ENCODE measurements at places on chromosomes 7 and 10.

GRCh38 chr7:122273117-122273516 is 31.4 kb downstream of the FEZF1 start:
- no peak for DNase-seq

DNA sequence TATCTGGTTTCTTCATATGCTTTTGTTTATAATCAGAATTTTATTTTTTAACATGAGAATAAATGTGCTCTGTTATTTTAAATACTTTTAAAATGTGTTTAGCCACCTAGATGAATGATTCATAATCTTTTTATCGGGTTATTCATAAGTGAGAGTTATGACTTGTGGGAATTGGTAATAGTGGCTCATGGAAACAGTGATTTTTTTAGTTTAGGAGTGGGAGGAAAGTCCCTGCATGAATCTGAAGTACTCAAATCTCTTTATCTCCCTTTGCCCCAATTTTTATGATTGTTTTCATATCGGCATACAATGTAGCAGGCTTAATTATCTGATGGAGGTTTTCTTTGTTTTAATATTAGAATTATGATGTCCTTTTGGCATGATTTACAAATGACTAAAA is 42.9 kb downstream of the TAX1BP1 start:
- DNase-seq: no peak

DNA sequence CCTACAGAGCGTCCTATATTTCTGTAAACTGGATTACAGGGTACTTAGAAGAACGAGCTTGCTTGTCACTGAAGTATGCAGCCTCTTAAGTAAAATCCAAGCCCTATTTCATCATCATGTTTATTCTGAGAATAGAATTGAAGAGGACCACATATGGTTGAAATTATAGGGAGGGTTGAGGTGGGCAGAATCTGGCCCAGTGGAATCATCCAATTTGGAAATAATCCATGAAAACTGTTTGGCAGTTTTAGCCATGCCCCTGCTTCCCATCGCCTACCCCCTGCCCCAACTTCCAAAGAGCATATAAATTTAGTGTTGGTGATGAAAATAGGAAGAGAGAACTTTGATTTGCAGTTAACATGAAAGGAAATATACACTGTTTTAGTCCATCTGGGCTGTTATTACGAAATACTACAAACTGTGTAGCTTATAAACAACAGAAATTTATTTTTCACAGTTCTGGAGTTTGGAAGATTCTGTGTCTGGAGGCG is 150.4 kb downstream of the PRKG1 start:
- DNase-seq: no peak

DNA sequence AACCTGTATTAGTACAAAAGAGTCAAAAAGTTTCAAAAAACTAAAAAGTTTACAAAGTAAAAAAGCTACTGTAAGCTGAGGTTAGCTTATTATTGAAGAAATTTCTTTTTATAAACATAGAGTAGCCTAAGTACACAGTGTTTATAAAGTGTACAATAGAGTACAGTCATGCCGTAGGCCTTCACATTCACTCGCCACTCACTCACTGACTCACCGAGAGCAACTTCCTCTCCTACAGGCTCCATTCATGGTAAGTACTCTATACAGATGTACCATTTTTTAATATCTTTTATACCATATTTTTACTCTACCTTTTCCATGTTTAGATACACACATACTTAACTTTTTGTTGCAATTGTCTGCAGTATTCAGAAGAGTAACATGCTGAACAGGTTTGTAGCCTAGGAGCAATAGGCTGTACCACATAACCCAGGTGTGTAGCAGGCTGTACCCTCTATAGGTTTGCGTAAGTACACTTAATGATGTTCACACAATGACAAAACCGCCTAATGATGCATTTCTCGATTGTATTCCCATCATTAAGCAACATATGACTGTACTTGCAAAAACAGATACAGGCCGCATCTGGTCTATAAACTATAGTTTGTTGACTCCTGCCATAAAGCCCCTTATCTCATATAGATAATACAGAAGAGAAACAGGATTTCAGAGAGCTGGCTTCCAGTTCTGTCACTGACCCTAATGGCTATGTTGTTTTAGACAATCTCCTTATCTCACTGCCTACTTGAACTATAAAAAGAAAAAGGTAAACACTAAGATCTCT is 438.8 kb downstream of the HTR7 start:
- DNase-seq: no peak

DNA sequence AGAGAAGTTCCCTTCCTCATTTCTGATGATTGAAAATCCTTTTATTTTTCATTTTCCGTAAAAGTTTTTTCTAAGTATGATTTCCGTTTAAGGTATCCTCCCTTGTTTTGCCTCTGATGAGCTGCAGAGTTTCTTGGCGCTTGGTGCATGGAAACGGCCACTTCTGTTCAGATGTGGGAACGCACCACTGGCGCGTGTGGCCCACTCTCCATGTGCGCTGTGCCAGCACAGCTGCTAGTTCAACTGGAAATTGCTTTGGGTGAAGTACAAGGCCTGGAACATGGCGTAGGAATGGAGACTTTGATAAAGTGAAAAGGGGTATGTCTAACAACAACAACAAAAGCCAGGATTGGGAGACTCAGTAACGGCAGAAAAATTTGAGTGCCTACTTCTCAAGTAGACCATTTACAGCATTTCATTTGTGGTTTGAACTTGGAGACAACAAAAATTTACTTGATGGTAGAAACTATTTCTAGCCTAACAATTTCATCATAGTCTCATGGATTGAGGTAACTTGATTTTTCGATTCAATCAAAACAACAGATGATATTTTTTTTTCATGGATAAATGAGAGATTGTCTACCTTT is 364.2 kb downstream of the SUGCT start:
- no peak for DNase-seq

- DNase-seq: no peak
Observed at GRCh38 chr10:15719049-15719898, 448 bp downstream of the ITGA8 start.

GRCh38 chr7:33039257-33039902 is 23.2 kb downstream of the NT5C3A start:
- no peak for DNase-seq

DNA sequence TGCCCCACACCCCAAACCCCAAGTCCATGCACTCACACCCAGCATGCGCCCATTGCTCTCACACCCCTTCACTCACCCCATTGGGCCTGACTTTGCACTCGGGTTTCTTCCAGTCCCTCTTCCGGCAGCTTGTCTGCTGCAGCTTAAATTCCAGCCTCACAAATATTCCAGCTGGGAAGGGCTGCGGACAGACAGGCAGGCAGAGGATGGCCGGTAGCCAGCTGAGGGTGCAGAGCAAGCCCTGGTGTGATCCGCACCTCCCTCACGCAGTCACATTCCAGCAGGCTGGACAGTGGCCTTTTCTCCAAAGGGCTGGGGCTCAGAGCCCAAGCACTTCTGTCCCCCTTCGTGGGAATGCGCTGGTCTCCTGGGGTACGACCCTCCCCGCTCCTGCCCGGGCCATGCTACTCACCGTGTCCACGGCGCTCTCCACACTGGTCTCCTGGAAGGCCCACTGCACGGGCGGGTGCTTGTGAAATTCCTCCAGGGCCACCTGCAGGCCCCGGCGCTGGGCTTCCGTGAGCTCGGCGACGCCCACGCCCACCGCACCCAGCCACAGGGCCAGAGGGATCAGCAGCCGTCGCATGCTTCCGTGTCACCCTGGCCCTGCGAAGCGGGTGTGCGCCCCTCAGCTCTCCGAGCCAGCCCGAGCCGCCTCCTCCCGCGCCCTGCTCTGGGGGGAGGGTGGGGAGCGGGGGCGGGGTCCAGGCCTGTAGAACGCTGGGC is 1.2 kb downstream of the RARRES2 start:
- no peak for DNase-seq

DNA sequence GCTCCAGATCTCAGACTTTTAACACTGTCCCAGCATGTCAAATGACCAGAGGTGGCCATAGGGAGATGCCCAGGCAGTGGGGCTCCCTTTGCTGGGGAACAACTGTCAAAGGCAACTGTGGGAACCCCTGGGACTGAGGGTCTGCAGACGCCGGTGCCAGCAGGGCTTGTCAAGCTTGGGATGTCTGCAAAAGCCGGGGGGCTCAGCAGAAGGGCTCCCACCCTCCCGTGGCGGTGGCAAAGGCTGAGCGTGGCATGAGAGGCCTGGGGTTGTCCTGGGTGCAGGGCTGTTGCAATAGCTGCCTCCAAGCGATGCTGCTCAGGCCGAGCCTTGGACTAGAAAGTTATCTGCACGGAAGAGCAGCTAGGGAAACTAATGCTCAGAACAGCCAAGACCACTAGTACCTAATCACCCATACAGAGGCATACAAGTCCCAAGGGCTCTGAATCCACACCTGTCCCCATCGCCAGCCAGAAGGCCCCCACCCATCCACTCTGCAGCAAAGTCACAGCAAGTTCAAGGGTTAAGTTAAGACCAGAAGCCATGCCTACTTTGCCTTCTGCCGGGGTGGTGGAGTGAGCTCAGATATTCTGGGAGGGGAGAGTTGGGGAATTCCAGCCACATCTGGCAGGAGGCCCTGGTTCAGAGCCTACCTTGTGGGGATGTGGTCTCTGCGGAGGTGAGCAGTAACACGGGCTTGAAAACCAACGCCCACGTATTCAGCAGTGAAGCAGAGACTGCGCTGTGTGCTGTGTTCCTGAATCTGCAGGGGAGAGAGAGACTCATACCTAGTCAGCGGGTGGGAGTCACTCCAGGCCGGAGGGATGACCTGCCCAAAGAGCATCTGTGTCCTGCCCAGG is 4.6 kb downstream of the SH2B2 start:
- peak; percentile 31 for DNase-seq

- DNase-seq: no peak
Observed at GRCh38 chr10:12235796-12236195, 39.8 kb downstream of the CDC123 start.

DNA sequence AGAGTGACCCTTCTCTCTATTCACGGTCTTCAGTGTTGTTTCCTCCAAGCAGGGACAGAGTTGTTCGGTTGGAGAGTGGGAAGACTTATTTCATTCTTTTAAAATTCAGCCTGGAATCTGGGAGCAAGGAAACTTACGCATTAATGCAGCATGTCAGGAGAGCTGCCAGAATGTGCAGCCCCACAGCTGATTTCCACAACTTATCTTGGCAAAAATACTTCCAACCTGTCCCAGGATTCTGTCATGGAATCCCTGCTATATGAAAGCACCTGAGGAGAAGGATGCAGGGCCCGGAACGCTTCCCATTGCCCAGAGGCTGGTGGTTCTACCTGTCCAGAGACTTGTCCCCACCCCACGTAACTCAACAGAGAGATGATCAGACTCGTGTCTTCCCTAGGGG is 86.9 kb upstream of the MKI67 start:
- DNase-seq: no peak

DNA sequence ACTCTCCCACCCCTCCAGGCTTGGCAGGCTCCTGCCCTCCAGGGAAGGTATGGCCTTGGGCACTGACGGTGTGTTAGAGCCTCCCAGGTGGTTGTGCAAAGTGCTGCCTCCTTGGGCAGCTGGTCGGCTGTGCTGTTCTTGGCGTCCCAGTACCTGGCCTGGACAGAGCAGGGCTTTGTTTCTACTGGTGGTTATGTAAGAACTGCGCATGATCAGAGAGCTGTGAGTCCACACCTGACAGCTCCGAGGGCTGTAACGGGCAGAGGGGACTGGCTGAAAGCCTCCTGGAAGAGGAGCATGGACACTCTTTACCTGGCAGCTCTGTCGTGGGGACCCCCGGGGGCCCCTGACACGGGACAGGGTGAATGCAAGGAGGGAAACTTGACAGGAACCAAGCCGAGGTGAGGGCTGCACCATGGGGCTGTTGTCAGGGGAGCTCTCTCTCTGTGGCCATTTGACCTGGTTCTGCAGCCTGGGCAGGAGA is 3.1 kb upstream of the SFRP5 start:
- DNase-seq: no peak

DNA sequence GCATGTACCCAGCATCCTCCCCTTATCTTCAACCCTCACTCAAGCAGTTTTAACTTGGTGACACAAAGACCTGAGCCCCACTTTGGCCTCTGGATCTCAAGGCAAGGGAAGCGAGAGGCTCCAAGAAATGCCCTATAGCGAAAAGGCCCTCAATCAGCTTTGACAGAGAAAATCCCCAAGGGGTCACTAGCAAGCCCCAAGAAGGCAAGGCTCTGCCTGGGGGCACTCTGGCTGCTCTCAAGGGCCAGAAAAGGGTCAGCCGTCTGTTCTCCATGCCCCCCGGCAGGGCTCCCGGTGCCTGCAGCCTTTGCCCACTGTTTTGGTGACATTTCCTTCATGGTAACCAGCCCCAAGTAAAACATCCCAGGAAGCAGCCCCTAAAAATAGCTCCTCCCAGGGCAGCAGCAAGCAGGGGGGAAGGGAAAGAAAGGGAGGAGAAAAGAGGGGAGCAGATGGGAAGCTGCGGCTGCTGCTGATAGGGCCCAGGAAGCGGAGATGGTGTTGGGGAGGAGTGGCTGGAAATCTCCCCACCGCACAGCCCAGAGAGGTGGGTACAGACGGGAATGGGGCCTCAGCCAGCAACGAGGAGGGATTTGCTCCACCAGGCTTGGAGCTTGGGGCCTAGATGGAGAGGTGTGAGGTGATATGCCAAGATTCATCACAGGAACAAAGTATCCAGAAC is 7.1 kb downstream of the CAMK2G start:
- no peak for DNase-seq

DNA sequence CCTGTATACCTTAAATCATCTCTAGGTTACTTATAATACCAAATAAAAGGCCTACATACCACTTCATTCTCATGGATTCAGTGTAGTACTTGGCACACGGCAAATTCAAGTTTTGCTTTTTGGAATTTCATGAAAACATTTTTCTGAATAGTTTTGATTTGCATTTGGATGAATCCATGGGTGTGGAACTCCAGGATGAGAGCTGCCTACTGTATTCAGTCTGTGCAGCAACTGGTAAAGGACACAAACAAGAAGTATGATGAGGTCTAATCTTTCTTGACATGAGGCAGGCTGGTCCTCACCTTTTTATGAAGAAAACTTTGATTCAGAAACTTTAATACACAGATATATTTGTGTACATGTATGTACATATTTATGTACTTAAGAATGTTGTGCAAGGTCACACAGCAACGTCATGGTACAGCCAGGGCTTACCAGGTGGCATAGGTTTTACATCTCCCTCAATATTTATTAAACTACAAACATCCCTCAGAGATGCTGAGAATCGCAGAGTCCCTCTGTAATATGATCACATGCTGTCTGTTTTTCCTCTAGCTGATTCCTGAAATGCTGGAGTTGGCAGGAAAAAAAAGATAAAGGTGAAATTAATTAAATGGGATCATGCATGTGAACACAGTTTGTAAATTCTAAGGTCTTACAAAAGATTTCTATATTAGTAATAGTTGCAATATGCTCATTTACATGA is 239.6 kb downstream of the PRKG1 start:
- no peak for DNase-seq

GRCh38 chr10:12510501-12510941 is 161.2 kb downstream of the CAMK1D start:
- no peak for DNase-seq

DNA sequence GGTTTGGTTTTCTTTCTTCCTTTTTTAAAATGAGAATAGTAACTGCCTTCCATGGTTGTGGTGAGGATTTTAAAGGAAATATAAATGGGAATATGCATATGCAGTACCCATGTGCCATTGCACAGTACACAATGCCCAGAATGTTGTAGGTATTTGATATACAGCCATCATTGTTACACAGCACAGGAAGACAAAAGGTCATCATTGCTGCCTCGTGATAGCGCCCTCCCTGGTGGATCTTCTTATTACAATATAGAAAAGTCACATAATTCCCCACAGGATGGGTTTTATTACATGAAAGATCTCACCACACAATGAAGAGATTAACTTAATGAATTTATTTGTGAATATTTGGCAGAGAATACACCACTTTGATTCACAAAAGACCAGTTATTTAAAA is 76.5 kb downstream of the PPP1R17 start:
- DNase-seq: no peak
